Ascending aorta (tissue), 2 donors: ENCODE measurements at places on chromosomes 12 and 14.
A peak's percentile ranks its signal among the peaks of the same experiment; 100 is the strongest.

GRCh38 chr14:22824711-22825359, 4.9 kb upstream of the MRPL52 start:
- DNase-seq, result no peak

- DNase-seq, result no peak
Observed at GRCh38 chr14:76589246-76589645, 172.0 kb upstream of the VASH1 start.

DNA sequence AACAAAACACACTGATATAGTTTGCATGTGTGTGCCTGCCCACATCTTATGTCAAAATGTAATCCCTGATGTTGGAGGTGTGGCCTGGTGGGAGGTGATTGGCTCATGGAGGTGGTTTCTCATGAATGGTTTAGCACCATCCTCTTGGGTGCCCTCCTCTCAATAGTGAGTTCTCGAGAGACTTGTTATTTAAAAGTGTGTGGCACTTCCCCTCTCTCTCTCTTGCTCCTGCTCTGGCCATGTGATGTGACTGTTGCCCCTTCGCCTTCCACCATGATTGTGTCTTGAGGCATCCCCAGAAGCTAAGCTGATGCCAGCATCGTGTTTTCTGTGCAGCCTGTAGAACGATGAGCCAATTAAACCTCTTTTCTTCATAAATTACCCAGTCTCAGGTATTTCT, 454.1 kb upstream of the DCN start:
- no peak for DNase-seq

DNA sequence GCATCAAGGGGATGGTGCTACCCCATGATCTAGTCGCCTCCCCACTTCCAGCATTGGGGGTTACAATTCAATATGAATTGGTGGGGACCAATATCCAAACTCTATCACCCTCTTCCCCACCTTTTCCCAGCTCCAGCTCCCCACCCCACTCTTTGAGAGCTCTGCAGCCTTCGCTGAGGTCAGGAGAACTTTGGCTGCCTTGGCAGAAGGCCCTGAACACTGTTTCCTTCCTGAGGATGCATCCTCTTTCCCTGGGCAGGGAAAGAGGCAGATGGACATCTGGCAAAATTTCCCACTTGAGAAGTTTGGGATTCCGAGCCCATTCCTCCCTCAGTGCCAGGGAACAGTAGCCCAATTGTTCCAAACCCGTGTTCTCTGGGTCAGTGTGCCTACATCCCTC, 169.1 kb downstream of the TSPAN9 start:
- DNase-seq, result no peak

- DNase-seq, result no peak
Observed at GRCh38 chr14:65548878-65549277, 136.3 kb downstream of the FUT8 start.

DNA sequence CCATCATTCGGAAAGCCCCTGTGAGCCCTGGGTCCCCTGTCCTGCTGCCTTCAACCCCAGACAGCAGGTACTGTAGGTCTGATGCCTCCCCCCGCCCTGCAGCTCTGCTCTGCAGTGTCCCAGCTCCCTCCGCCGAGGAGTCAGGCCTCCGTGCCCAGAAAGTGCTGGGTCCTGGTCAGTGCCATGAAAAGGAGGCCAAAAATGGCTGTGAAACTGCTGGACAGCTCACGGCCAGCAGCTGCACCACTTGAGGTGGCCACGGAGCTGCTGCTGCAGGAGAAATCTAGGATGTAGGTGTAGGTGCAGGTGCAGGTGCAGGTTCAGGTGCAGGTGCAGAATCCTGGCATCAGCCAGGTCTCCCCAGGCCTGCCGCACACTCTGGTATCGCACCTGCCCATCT, 196.1 kb downstream of the SLC15A4 start:
- DNase-seq, result no peak

- DNase-seq, result no peak
Observed at GRCh38 chr12:112907415-112908157, 824 bp downstream of the OAS1 start.

- DNase-seq, result no peak
Observed at GRCh38 chr14:23159532-23159931, 23.9 kb downstream of the SLC7A8 start.

DNA sequence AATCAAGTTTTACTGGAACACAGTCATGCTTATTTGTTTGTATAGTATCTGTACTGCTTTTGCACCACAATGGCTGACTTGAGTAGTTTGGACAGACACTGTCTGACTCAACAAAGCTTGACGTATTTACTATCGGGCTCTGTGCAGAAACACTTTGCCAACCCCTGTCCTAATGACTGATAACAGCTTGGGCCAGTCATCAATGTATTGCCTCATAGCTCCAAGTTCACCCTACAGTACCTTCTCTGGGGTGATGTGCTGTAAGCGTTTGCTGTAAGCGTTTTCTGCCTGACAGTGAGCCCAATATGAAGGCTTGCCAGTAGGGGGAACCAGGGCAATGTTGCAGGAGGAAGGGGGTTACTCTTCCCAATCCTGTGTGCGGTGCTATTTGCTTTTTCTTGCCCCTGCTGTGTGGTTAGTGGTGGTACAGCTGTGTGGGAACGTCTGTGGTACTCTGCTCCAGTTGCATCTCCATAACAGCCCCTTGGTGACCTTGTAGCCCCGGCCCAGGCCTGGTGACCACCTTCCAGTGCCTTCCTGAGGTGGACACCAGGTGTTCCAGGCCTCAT, 5.4 kb upstream of the CCDC177 start:
- peak; percentile 71 for DNase-seq

GRCh38 chr14:73295198-73295796, 58.0 kb downstream of the PAPLN start:
- no peak for DNase-seq

- no peak for DNase-seq
Observed at GRCh38 chr12:111850526-111850925, 8.5 kb downstream of the MAPKAPK5 start.

GRCh38 chr12:132288516-132289215, 40.7 kb downstream of the GALNT9 start:
- no peak for DNase-seq

GRCh38 chr12:127343940-127344339, 923.0 kb upstream of the TMEM132C start:
- no peak for DNase-seq

- no peak for DNase-seq
Observed at GRCh38 chr12:119869720-119870119, 7.4 kb downstream of the CIT start.

DNA sequence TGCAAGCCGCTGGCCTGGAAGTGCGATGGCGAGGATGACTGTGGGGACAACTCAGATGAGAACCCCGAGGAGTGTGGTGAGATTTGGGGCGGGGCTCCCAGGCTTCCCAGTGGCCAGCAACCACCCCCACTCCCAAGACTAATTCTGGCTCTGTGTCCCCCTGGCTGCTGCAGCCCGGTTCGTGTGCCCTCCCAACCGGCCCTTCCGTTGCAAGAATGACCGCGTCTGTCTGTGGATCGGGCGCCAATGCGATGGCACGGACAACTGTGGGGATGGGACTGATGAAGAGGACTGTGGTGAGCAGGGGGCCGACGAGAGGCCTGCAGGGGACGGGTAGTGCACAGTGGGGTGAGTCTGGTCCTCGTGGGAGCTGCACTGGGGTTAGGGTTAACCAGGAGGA, 12.1 kb upstream of the NXPH4 start:
- DNase-seq, result no peak

DNA sequence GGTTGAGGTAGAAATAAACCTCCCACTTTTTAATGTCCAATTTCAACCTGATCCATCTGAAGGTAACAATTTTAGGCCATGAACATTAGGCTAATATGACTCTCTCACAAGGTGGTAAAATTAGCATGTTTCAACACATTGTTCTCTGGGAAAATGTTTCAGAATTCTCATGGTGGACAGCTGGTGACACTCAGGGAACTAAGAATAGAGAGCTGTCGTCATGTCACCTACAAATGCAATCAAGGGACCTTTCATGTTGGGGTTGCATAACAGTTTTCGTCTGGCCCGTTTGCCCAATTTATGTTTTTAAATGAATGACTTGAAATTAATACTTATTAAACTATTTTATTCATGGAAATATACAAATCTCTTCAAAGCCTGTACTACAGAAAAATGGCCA, 180.7 kb upstream of the PRICKLE1 start:
- DNase-seq, result no peak

DNA sequence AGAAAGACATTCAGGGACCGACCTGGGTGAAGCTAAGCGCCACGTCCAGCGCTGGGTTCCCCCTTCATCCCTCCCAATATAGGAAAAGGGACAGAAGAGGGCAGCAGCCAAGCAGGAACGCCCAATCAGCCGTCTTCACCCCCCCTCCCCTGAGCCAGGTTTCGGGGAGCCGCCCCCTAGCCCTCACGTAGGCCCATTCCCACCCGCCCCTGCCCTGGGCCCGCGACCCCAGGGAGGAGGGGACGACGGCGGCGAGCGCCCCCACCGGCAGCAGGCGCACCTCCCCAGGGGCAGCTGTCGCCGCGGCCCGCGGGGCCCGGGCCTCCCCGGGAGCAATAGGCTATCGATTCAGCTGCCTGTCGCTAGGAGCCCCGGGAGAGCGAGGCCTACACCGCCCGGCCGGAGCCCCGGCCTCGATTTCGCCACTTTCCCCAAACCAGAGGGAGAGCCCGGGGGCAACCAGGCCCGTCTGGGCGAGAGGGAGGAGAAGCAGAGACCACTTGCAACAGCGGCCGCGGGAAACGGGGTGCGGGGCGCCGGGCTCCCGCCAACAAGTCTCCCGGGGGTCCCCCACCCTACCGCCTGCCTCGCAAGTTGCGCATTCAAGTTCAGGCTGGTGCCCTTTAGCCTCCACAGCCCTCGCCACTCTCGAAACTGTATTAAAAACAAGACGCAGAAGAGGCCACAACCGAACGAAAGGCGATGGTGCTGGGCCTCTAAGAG, 1.3 kb downstream of the DCAF5 start:
- DNase-seq, result no peak

GRCh38 chr14:58788655-58789503, 151.1 kb downstream of the DACT1 start:
- DNase-seq, result no peak

DNA sequence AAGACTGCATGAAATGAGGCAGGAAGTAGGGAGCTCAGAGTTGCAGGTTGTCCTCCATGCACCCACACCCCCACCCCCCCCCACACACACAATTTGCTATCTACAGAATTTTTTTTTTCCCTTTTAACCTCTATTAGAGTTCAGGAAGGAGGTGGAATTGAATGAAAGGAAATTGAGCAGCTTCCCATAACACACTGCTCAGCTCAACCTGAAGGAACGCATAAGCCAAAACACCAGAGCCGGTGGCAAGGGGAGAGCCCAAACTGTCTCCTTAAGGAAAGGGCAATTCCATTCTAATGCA, 74.1 kb downstream of the NUAK1 start:
- DNase-seq, result no peak

- no peak for DNase-seq
Observed at GRCh38 chr14:103886304-103887169, 39.2 kb upstream of the PPP1R13B start.

- no peak for DNase-seq
Observed at GRCh38 chr12:122072031-122072970, 6.3 kb upstream of the MLXIP start.

GRCh38 chr14:89720741-89721729, 233.5 kb downstream of the EFCAB11 start:
- DNase-seq, result peak; percentile 30

- no peak for DNase-seq
Observed at GRCh38 chr14:74613211-74613914, 1.3 kb upstream of the LTBP2 start.

GRCh38 chr14:75294649-75295033, 16.0 kb downstream of the FOS start:
- DNase-seq, result no peak

DNA sequence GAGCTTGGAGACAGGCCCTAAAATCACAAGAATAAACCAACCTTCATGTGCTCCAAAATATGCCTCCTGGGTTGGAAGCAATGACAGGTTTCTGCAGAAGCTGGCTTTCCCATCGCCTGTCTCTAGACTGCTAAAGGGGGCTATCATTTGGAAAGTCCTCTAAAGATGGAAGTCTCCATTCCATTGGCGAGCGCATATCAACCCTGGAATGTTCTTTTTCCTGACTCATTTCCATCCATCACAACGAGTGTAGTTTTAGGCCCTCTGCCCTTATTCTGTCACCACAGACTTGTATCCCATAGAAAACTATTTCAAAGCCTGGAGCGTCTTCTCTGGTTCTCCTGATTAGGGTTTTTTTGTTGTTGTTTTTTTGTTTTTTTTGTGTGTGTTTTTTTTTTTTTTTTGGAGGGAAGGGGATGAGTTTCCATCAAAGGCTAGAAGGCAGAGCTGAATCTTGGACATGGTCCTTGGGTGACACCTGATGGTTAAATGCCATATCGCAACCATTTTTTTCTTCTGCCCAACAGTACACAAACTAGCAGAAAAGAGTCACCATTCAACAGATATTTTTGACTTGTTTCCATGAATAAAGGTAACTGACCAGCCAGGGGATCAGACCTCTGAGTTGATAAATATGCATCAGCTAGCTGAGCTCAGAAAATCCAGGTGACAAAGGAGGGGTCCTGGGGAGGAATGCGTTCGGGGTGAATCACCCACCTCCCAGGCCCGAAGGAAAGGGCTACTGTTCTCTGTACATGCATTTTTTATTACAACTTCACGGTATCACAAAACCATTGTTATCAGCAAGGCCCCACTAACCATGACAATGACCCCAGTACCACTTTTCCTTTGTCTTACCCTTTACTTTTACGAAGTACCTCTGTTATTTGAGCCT, 40.5 kb downstream of the KCNA5 start:
- no peak for DNase-seq

- DNase-seq, result no peak
Observed at GRCh38 chr14:106879241-106879640, 1352.9 kb downstream of the TMEM121 start.

- DNase-seq, result no peak
Observed at GRCh38 chr12:130435331-130435730, 97.6 kb downstream of the PIWIL1 start.

DNA sequence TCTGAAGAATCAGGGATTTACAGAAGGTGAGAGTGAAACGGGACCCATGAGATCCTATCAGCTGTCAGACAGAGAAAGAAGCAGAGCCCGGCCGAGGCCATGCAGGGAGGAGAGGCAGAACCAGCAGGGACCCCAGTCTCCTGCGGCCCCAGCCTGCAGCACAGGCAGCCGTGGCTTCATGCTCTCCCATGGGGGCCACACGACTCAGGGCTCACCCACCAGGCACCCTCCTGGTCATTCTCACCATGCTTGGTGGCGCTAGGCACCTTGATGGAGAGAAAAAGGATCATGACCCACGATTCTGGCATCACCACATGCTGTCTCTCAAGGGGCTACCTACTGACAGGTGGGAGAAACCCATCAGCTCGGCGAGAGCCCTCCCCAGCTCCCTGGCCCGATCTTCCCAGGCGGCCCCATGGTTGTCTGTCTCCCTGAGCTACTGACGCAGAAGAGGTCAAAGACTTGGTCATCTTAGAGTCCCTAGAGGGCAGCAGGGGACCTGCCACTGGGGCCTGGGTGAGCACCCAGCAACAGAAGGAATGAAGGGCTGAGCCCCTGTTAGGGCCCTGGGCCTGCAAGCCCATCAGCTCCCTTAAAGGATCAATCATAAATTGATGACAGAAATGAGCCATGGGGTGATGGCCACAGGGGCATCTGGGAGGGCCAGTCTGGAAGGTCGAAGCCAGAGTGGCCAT, 58.0 kb downstream of the ITPK1 start:
- no peak for DNase-seq
